ENCODE measurements at places on chromosomes 12 and 14. TPM values are rescaled to one million over a fixed set of nuclear protein-coding genes. Genes with fewer than 3 reads are reported as not detected.

GRCh38 chr12:50401500-50402081, 906 bp downstream of the LARP4 start:
- peak; percentile 49 for DNase-seq
- H3K27ac ChIP-seq: peak overlapping the region; percentile 89
- peaks cover 7% of the 10 kb centered on the region for H3K4me1 ChIP-seq
- H3K27me3 ChIP-seq: no peaks in the 10 kb centered on the region
- H3K4me3 ChIP-seq: peak overlapping the region; percentile 97

DNA sequence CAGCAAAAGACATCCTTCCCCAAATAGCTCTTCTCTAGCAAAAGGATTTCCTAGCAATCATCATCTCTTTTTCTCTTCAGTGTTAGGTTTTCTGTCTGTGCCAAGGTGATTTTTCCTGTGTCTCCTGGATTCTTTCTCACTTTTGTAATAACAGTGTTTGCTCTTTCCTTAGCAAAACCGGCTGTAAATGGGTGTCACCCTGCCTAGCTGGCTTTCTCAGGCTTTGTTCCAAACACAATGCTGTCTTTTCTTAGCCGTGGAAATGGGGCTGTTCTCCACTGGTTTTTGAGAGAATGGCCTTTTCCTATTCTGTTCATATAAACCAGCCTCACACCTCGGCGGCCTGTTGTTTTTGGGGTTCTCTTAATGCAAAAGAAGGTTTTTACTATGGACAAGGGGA, 21.9 kb downstream of the JDP2 start:
- no peak overlapping the region for H3K27ac ChIP-seq
- peaks cover 10% of the 10 kb centered on the region for H3K36me3 ChIP-seq
- H3K4me1 ChIP-seq: peaks cover 56% of the 10 kb centered on the region
- H3K4me3 ChIP-seq: no peak overlapping the region

DNA sequence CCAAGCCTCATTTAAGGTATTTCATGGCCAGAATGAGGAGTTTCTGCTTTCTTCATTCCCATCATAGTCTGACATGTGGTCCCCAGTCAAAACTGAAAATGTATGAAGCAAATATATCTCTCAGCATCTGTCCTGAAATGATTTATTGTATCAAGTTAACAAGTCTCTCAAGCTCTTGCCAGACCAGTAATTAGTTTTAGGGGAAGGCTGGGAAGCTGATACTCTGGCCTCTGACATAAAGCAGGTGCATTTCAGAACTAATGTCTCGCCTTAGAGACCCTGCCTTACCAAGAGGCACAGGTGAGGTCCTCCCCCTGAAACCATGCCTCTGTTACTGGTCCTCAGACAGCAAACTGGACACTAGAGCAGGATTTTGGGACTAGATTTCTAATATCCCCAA, 266.5 kb downstream of the SLC15A4 start:
- DNase-seq: no peak
- H3K4me3 ChIP-seq: no peak overlapping the region
- no peaks in the 10 kb centered on the region for H3K4me1 ChIP-seq
- H3K27me3 ChIP-seq: no peaks in the 10 kb centered on the region
- H3K36me3 ChIP-seq: peaks cover 5% of the 10 kb centered on the region

DNA sequence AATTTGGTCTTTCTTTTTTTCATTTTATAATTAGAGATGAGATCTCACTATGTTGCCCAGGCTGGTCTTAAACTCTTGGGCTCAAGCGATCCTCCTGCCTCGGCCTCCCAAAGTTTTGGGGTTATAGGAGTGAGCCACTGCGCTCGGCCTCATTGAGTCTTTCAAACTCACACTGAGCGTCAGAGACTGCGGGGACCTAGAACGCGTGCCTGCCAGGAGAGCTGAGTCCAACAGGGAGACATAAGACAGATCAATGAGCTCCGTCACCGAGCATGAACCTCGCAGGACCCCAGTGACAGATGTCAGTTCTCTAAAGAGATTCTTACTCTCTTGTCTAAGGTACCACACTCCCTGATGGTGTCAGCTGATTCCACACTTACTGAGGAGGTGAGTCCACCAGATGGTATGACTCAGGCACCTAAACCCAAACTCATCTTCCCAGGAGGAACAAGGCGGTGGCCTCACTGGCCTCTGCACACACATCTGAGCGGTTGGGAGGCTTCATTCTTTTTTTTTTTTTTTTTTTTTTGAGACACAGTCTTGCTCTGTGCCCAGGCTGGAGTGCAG, 58.9 kb downstream of the CCDC88C start:
- peaks cover 36% of the 10 kb centered on the region for H3K4me1 ChIP-seq
- peaks cover 13% of the 10 kb centered on the region for H3K36me3 ChIP-seq
- peak overlapping the region; percentile 27 for H3K27ac ChIP-seq
- H3K27me3 ChIP-seq: no peaks in the 10 kb centered on the region
- DNase-seq: no peak
- no peak overlapping the region for H3K4me3 ChIP-seq

DNA sequence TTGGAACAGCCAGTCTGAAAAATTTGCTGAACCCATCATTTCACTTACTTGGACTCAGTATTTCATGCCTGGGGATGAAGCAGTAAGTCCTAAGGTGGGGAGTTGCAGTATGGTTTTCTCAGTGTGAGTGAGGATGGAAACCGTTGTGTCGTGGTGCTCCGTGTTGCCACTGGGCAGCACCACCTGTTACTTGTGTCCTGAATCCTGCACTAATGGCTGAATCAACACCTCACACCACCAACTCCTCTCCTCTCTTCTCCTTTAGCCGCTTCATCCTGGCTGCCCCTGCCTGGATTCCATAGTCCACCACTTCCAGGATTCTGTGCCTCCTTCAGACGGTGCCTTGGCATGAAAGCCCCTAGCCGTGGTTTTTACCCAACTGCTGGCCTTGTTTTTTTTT, 3.0 kb upstream of the EP400 start:
- no peak overlapping the region for H3K4me3 ChIP-seq
- H3K36me3 ChIP-seq: peaks cover 28% of the 10 kb centered on the region
- no peak overlapping the region for H3K27ac ChIP-seq
- no peak for DNase-seq

GRCh38 chr12:98701166-98701565, 56.1 kb downstream of the APAF1 start:
- H3K27ac ChIP-seq: no peak overlapping the region
- peaks cover 19% of the 10 kb centered on the region for H3K36me3 ChIP-seq

DNA sequence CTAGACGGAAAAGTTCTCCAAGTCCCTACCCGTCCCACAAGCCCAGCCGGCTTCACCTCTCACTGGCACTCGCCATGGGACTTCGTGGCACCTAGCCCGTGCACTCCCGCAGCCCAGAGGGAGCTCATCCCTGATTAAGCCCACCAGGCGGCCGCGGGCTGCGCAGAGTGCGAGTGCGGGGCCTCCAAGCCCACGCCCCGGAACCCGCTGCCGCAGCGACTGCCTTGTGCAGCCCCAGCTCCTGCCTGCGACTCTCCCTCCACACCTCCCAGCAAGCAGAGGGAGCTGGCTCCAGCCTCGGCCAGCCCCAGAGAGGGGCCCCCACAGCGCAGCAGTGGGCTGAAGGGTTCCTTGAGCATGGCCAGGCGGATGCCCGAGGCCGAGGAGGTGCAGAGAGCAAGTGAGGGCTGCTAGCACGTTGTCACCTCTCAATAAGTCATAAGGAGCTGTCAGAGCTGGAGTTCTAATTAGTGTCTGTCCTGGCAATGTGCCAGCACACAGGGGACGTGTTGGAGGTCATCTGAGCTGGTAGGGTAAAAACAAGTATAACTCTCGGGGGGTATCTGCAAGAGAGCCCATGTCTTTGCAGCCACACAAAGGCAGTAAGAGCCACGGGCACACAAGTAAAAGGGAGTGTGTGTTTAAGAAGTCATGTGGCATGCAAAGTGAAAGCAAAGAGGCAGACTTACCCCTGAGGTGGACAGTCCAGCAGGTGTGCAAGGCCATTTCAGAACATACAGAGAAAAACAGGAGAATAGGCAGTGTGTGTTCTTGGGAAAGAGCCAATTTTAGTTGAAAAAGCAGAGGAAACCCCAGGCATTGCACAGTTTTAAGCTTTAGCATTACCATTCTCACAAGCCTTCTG, 27.1 kb upstream of the TMTC2 start:
- H3K4me1 ChIP-seq: peaks cover 9% of the 10 kb centered on the region
- H3K4me3 ChIP-seq: no peak overlapping the region
- no peaks in the 10 kb centered on the region for H3K36me3 ChIP-seq
- no peak overlapping the region for H3K27ac ChIP-seq

GRCh38 chr14:22384167-22384549, 204.9 kb downstream of the DAD1 start:
- H3K4me1 ChIP-seq: peaks cover under 1% of the 10 kb centered on the region
- no peak for DNase-seq
- H3K27ac ChIP-seq: no peak overlapping the region
- H3K27me3 ChIP-seq: no peaks in the 10 kb centered on the region
- no peak overlapping the region for H3K4me3 ChIP-seq

- H3K36me3 ChIP-seq: no peaks in the 10 kb centered on the region
- DNase-seq: no peak
- no peak overlapping the region for H3K27ac ChIP-seq
- H3K4me3 ChIP-seq: no peak overlapping the region
- peaks cover 12% of the 10 kb centered on the region for H3K27me3 ChIP-seq
Observed at GRCh38 chr12:3418609-3419390, 72.2 kb upstream of the PRMT8 start.

- H3K4me1 ChIP-seq: peaks cover 25% of the 10 kb centered on the region
- H3K27me3 ChIP-seq: no peaks in the 10 kb centered on the region
- peaks cover 4% of the 10 kb centered on the region for H3K36me3 ChIP-seq
- H3K27ac ChIP-seq: no peak overlapping the region
Observed at GRCh38 chr12:105487963-105488362, 157.5 kb downstream of the C12orf75 start.

- H3K36me3 ChIP-seq: no peaks in the 10 kb centered on the region
- H3K4me3 ChIP-seq: no peak overlapping the region
- DNase-seq: no peak
- H3K27me3 ChIP-seq: no peaks in the 10 kb centered on the region
- H3K27ac ChIP-seq: no peak overlapping the region
- no peaks in the 10 kb centered on the region for H3K4me1 ChIP-seq
Observed at GRCh38 chr12:18888047-18888446, 150.1 kb downstream of the CAPZA3 start.

DNA sequence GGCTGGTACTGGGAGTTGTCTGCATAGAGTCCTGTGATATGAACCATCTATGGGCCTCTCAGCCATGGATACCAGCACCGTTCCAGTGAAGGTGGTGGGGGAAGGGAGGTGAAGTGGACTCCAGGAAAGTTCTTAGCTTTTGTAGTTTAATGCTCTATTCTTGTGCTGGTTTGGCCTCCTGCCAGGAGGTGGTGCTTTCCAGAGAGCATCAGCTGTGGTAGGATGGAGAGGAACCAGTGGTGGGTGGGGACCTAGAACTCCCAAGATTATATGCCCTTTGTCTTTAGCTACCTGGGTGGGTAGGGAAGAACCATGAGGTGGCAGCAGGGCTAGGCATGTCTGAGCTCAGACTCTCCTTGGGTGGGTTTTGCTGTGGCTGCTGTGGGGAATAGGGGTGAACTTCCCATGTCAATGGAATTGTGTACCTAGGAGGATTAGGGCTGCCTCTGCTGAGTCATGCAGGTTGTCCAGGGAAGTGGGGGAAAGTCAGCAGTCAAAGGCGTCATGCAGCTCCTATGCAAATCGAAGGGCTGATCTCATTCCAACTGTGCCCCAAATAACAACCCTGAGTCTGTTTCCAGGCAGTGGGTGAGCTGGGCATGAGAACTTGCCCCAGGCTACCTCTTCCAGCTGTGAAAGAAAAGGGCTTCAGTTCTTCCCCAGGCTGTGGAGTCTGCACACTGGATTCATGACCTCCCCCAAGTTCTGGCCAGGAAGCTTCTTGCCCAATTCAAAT, 14.2 kb downstream of the GZMH start:
- DNase-seq: peak; percentile 30
- H3K27me3 ChIP-seq: peaks cover 14% of the 10 kb centered on the region
- H3K27ac ChIP-seq: no peak overlapping the region
- no peak overlapping the region for H3K4me3 ChIP-seq
- H3K4me1 ChIP-seq: no peaks in the 10 kb centered on the region

DNA sequence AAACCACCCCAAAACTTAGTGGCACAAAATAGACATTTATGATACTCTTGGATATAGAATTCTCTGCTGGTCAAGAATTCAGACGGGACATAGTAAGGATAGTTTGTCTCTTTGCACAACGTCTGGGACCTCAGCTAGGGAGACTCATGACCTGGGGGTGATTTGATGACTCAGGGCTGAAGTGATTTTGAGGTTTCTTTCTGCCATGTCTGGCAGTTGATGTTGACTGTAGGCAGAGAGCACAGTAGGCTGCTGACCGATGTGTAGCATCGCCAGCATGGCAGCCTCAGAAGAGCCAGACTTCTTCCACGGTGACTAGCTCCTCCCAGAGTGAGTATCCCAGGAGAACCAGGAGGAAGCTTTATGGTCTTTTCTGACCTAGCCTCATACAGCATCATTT, 88.9 kb upstream of the FRMD6 start:
- H3K27me3 ChIP-seq: no peaks in the 10 kb centered on the region
- peak; percentile 74 for DNase-seq
- H3K4me1 ChIP-seq: peaks cover 24% of the 10 kb centered on the region
- no peak overlapping the region for H3K27ac ChIP-seq
- H3K4me3 ChIP-seq: no peak overlapping the region

DNA sequence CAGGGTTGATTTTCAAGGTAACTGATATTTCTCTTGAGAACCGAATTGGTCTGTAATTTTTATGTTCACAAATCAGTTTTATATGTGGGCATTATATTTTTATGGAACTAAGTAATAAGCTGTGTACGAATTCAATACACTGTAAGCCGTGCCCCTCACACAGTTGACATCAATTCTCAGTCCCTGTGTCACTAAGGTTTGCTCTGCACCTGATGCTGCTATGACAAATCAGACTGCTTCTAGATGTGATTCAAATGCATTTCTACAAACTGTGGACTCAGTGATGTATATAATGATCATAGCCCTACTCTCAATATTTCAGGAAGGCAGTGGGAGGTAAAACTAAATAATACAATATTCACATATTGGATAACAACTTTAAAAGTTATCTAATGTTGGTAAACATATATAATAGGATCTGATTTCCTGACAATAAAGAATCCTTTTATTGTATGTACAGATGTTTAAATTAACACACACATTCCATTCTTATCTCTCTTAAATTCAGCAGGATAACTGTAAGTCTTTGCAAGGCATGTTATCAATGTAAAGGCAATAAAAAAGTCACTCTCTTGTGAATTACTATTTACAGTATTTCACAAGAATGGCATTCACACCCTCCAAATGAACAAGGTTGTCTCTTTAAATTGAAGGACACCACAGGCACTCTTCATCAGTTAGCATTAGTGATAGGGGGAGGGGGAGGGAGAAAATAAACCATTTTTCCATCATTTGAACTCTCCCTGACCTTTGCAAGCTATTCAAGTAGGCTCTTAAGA, 87.2 kb upstream of the SOX5 start:
- no peaks in the 10 kb centered on the region for H3K36me3 ChIP-seq
- no peak overlapping the region for H3K4me3 ChIP-seq
- H3K27me3 ChIP-seq: no peaks in the 10 kb centered on the region
- H3K27ac ChIP-seq: no peak overlapping the region
- peaks cover 24% of the 10 kb centered on the region for H3K4me1 ChIP-seq

Gene CD27
- not detected for total RNA-seq

Gene BBS10
- total RNA-seq: 5.9 TPM

Gene GPR68
- 0.10 TPM for total RNA-seq

Gene SYT1
- 10.4 TPM for total RNA-seq

Gene MIP
- not detected for total RNA-seq

Gene TAS2R30
- 2.1 TPM for total RNA-seq

Gene GABARAPL1
- total RNA-seq: 19.7 TPM

Gene ESR2
- 0.29 TPM for total RNA-seq

Gene TRHDE
- not detected for total RNA-seq
